CD8-positive, alpha-beta memory T cell (primary cell): ENCODE measurements at places on chromosomes 13 and 19.
A peak's percentile ranks its signal among the peaks of the same experiment; 100 is the strongest.

- DNase-seq = no peak
Measured at GRCh38 chr13:45850027-45850613, 1.4 kb downstream of the SIAH3 start.

- DNase-seq = no peak
Measured at GRCh38 chr13:44715287-44716230, 139.4 kb upstream of the TSC22D1 start.

GRCh38 chr13:26299168-26299750 is 45.3 kb downstream of the CDK8 start:
- no peak for DNase-seq

GRCh38 chr19:32017176-32017953 is 328.0 kb upstream of the ZNF507 start:
- DNase-seq = no peak

DNA sequence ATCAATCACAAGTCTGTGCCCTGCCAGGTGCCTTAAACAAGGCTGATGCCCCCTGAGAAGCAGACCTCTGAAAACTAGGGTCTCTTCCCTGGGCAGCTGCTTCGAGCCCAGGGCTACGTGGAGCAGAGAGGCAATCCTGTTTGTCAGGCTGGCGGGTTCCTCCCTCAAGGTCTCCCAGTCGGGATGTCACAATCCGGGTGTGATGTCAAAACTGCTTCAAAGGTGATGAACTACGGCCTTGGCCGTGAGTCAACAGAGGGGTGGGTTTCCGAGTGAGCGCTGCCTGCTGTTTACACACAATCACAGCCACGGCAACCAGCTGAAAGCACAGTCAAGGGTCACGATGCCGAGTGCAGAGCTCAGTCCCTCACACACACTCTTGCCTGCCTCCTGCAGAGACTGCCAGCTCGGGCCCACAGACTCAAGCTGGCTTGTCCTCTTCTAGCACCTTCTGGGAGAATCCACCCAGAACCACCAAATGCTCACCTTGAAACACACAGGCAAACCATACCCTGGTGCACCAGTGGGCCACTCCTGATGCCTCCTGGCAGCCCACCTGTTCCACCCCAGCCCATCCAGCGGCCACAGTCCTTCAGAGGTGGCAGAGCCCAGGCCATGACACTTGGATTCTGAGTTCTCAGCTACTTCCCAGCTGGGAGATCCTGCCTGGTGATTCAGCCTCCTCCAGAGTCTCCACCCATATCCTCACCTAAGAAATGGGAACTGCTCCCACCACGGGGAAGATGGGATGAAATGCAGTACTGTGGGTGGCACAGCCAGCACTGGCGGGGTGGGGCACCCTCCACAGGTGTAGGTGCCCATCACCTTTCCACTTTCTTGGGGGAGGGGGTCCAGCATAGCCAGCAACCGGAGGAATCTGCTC is 6.8 kb downstream of the ELL start:
- DNase-seq = no peak

GRCh38 chr19:593505-593904 is 3.8 kb downstream of the HCN2 start:
- no peak for DNase-seq

GRCh38 chr13:77859450-77859849 is 59.2 kb downstream of the EDNRB start:
- no peak for DNase-seq

DNA sequence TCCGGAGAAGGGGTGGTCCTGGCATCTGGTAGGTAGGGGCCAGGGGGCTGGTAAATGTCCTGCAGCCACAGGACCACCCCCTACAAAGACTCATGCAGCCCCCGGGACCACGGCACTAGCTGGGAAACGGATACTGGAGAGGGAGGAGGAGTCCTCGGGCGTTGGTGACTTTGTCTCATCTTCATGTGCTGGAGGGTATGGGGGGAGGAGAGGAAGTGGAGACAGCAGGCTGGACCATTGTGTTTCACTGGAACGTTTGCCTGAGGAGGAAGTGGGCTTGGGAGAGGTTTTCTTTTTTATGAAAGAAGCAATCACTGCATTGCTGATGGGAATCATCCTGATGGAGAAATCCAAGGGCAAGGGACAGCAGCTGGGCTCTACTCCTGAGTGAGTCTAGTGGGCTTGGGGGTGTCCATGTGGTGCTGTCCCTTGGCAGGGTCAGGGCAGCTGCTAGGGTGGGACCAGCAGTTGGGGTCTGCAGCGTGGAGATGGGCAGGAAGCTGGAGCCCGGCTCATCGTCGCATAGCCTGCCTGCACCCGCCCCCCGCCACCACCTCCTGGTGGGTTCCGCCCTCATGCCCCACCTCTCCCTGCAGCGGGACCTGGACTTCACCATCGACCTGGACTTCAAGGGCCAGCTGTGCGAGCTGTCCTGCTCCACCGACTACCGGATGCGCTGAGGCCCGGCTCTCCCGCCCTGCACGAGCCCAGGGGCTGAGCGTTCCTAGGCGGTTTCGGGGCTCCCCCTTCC is 1.7 kb upstream of the ADM5 start:
- no peak for DNase-seq

- no peak for DNase-seq
Measured at GRCh38 chr19:17510220-17510993, 1.0 kb upstream of the PGLS start.

DNA sequence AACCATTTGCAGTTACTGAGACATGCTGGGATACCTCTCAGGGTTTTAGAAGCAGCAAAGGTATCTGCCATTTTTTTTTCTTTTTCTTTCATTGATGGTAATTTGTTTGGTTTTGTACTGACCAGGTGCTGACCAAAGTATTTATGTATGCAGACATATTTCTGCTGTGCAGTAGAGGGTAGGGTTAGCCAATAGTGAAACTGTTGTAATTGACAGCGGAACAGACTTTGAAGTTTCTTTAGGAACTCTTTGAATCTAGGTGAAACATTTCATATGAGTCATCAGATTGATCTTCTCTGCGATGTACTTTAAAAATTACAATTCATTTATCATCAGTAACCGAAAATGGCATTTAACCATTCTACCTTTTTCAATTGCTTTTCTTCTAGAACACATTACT is 63.0 kb downstream of the ITGBL1 start:
- no peak for DNase-seq

DNA sequence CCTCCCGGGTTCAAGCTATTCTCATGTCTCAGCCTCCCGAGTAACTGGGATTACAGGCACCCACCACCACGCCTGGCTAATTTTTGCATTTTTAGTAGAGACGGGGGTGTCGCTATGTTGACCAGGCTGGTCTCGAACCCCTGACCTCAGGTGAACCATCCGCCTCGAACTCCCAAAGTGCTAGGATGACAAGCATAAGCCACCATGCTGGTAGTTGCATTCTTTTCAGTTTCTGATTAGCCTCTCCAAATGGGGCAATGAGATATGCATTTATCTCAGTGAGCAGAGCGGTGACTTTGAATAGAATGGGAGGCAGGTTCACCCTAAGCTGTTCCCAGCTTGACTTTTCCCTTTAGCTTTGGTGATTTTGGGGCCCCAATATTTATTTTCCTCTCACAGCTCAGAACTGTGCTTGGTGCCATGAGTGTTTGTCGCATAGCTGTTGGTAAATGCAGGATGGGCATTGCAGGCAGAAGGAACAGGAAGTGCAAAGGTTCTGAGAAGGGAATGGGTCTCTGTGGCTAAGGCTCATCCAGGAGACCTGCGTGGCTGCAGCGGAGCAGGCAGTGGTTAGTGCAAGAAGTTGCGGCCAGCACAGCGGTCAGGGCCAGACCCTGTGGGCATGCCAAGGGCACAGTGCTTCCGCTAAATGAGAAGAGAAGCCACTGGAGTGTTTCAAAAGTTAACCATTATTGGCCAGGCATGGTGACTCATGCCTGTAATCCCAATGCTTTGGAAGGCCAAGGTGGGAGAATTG is 20.7 kb downstream of the LYPD3 start:
- no peak for DNase-seq

GRCh38 chr19:41112728-41113290 is 1.4 kb upstream of the CYP2F1 start:
- DNase-seq = no peak

GRCh38 chr13:73171926-73172325 is 113.1 kb downstream of the KLF5 start:
- DNase-seq = no peak

- DNase-seq = peak; percentile 65
Measured at GRCh38 chr19:51097166-51097738, 11.0 kb downstream of the CTU1 start.

- no peak for DNase-seq
Measured at GRCh38 chr13:34900288-34900739, 41.8 kb upstream of the NBEA start.

GRCh38 chr13:50167224-50167947 is 152.1 kb downstream of the KCNRG start:
- no peak for DNase-seq

- DNase-seq = no peak
Measured at GRCh38 chr13:104920091-104920490, 1615.4 kb downstream of the EFNB2 start.

GRCh38 chr13:51004918-51005460 is 95.4 kb downstream of the RNASEH2B start:
- no peak for DNase-seq

GRCh38 chr13:98751861-98752466 is 508 bp downstream of the SLC15A1 start:
- DNase-seq = no peak

DNA sequence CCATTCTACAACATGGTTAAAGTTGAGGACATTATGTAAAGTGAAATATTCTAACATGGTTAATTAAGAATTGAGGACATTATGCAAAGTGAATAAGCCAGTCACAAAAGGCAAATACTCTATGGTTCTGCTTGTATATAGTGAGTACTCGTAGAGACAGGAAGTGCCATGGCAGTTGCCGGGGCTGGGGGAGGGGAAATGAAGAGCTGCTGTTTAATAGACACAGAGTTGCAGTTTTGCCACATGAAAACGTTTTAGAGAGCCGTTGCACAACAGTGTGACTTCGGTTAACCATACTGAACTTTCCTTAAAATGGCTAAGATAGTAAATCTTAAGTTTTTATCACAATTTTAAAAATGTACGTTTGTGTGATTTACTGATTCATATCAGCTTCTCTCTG is 176.9 kb downstream of the SHISA2 start:
- DNase-seq = peak; percentile 78

- no peak for DNase-seq
Measured at GRCh38 chr19:934197-934840, 8.5 kb downstream of the ARID3A start.

DNA sequence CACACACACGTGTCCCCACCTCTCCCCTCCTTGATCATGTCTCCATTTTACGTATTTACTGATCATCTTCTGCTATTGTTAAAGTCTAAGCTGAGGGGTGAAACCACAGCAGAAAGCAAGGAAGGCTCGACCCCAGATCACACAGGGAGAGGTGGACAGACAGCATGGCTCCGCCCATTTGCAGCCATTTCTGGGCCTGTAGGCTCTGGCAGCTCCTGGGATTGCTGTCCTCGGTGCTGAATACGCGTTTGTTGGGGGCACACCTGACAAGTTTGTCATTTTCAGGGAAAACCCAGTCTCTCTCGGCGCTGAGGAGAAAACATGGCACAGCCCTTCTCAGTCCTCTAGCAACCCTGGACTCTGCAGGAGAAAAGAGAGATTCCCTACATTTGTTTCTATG is 8.0 kb downstream of the TMEM86B start:
- DNase-seq = no peak

DNA sequence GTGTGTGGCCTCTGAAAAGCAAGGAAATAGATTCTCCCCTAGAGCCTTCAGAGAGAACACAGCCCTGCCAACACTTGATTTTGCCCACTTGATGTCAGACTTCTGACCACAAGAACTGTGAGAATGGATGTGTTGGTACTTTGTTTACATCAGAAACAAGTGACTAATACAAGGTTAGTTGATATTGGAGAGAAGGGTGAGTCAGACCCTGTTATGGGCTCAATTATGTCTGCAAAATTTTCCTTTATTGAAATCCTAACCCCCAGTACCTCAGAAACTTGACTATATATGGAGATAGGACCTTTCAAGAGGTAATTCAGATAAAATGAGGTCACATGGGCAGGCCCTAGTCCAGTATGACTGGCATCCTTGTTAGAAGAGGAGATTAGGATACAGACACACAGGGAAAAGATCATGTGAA is 226.7 kb downstream of the RFC3 start:
- DNase-seq = no peak

GRCh38 chr13:44435919-44436510 is 62.4 kb downstream of the SERP2 start:
- DNase-seq = no peak

DNA sequence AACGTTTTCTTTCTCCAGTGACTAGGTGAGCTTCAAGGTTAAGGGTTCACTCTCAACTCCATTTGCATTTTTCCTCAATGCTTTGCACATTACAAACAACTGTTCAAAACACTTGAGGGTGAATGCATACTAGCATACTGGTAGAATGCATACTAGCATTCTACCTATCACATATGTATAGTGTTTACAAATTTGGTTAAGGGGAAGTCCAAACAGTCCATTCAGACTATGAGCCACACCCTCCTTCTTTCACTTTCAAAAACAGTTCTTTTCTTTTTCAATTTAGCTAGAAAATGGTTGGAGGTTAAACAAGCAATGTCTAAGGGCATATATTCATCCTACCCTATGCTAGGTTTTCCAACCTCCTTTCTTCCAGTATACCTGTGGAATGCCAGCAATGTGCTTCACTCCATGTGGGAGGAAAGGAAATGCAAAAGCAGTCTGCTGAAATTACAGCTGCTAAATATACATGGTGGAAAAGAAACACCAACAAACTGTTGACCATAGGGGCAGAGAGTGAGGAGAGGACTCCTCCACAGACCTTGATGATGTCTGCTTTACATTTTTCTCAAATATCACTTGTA is 102.6 kb downstream of the DOCK9 start:
- no peak for DNase-seq

- DNase-seq = no peak
Measured at GRCh38 chr13:43272851-43273250, 249.5 kb downstream of the DNAJC15 start.

DNA sequence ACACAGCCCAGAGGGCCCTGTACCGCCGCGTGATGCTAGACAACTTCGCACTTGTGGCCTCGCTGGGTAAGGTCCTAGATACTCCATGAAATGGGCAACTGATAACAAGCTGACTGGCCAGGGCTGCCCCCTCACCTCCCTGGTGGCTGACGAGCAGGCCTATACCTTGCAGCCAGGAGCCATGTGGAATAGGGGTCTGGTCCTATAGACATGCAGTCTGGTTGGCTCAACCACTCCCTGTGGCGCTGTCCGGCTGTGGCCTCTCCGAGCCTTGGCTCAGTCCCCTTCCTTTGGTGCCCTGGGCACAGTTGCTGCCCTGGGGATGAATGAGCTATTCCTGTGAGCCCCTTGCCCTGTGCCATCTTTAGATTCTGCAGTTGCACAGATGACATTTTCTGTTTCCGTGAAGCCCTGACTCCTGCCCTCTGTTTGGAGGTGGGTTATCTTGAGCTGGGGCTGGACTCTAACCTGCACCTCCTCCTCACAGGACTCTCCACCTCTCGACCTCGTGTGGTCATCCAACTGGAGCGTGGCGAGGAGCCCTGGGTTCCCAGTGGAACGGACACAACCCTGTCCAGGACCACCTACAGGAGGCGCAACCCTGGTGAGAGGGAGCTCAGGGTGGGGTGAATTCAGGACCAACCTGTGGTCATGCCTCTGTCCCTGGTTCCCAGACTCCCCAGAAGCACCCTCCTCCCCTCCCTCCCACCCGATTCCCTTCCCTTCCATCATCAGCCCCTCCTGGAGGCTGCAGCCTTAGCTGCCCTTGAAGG is 2.5 kb downstream of the ZNF324 start:
- DNase-seq = no peak

- DNase-seq = no peak
Measured at GRCh38 chr13:110907951-110908898, 6.6 kb downstream of the ANKRD10 start.
